ENCODE measurements at places on chromosomes 4 and X. TPM values are rescaled to one million over a fixed set of nuclear protein-coding genes. Genes with fewer than 3 reads are reported as not detected.

Gene CXCL3
- 8.7 TPM for total RNA-seq

- no peak for DNase-seq
These were observed 45.7 kb downstream of the KDM6A start for GRCh38 chrX:44918722-44919121.

- no peak for DNase-seq
These were observed 237.6 kb downstream of the AFAP1 start for GRCh38 chr4:7701866-7702649.

DNA sequence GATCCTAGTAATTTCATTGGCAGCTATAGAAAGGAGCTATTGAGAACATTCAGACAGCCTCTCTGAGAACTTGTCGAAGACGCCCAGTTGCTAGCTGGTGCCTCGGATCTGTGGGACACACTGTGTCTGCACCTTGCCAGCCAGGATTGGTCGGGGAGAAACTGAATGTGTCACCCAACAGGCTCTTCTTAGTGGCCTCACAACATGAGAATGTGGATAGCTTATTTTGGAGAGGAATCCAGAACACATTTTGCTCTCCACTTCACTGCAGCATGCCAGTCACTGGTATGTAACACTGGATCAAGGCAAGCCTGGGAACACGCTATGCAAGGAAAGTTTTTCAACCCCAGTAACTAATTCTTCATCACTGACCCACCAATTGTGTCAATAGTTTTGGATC is 89.5 kb upstream of the TRPC3 start:
- no peak for DNase-seq

- no peak for DNase-seq
These were observed 17.5 kb downstream of the STX18 start for GRCh38 chr4:4524364-4524763.

DNA sequence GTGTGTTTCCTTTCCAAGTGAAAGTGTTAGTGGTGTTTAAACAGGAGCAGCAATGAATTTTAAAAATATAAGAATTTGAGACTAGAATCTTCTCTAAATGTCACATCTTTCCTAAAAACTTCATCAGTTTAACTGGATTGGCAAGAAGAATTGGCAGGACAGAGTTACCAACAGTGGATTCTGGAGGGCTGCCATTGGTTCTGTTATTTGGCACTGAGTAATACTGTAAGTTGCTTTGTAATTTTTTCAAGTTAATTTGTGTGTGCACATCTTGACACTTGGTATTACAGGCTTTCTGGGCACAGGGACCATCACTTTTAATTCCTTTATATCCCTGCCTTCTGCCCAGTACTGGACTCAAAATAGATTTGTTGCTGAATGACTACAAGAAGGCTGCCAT is 4.5 kb upstream of the GPRIN3 start:
- no peak for DNase-seq

- no peak for DNase-seq
These were observed 61.7 kb downstream of the HADH start for GRCh38 chr4:108051343-108051742.

All from LHCN-M2 (cell line).